Astrocyte of the cerebellum (primary cell): ENCODE measurements at places on chromosomes 7 and 10.

GRCh38 chr10:106557951-106558733 lies 606.4 kb downstream of the SORCS1 start:
- no peak for DNase-seq

- DNase-seq = no peak
These were observed 25.1 kb upstream of the CPA5 start for GRCh38 chr7:130319541-130319940.

DNA sequence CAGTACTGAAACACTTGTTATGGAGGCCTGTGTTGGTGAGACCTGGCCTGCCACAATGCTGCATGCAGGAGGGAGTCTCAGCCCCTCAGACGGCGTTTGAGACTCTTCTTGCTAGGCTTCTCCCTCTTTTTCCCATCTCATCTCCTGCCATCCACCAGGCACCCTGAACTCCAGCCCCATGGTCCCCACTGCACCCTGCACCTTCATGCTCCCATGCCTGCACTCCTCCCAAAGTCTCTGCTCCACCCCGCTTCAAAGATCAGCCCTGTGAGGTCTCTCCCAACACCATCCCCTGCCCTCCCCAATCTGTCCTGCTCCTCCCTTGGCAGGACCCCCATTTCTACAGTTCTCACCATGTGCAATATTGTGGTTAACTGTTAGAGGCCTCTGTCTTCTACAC lies 61.7 kb downstream of the VOPP1 start:
- DNase-seq = no peak

DNA sequence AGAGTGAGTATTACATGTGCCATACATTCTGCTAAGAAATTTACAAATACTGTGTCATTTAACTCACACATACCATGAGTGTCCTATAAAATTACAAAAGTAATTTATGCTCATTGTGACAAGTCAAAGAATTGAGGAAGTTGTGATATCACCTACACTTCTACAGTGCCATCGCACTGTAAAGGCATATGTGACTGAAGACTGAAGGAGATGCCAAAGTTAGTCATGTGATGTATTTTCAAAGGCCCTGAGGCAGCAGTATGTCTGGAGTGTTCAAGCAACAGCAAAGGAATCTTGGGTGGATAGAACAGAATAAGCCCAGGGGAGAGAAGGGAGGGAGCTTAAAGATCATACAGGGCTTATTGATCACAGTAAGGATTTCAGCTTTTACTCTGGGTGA lies 176.8 kb downstream of the WNT2 start:
- DNase-seq = no peak

DNA sequence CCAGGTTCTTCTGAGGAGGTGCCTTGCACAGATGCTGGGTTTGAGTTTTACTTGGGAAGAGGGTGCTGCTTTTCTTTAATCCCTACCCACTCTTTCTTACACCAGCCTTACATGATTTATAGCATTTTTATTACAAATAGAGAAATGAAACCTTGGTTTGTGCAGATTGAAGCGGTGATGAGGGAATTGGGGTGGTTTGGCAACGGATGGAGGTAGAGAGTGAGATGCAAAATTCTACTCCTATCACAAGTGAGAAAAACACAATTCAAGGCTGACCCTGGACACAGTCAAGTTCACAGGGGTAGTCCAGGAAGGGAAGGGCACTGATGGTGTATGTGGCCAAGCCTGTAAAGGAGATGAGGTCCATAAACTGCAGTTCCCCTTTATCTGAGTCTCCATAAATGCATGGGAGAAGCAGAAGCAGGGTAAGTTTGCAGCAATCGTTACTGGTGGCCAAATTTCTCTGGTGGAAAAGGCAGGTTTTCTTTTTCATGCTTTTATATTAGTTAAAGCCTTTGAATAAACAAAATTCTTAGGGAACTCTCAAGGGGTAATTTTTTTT lies 214.3 kb downstream of the JAZF1 start:
- no peak for DNase-seq

DNA sequence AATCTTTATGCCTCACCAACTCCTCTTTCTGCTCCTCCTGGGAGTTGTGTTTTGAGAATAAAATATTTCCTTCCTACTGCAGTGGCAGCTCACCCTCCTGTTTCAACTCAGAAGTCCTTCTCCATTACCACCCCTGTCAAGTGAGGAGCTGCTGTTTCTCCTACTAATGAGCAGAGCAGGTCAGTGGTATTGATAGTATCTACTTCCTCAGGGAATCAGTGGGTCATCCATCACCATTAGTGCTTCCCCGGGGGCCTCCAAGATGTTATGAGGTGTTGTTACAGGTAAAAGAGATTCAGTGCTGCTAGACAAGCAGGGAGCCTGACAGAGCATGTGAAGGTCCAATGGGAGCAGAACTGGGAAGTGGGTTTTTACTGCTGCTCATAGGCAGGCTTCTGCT lies 795.2 kb downstream of the REEP3 start:
- DNase-seq = no peak

GRCh38 chr7:153934629-153935028 lies 117.6 kb upstream of the DPP6 start:
- no peak for DNase-seq

- no peak for DNase-seq
These were observed 135.8 kb downstream of the KMT2E start for GRCh38 chr7:105149827-105150226.

DNA sequence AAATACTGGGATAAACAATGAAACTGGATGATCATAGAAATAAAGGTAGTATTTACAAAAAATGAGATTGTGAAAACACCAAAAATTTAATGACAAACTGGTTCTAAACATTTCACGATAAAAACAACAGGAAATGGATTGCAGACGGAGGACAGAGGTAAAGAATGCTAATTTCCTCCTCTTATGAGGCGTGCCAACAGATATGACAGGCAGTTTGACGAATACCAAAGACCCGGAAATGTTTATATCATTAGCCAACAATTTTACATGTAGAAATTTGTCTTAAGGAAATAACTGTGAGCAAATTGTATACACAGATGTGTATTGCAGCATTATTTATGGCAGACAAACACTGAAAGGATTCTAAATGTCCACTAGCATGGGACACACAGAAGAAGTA lies 162.0 kb upstream of the MGMT start:
- no peak for DNase-seq

GRCh38 chr7:21054427-21055112 lies 267.9 kb upstream of the SP8 start:
- no peak for DNase-seq

DNA sequence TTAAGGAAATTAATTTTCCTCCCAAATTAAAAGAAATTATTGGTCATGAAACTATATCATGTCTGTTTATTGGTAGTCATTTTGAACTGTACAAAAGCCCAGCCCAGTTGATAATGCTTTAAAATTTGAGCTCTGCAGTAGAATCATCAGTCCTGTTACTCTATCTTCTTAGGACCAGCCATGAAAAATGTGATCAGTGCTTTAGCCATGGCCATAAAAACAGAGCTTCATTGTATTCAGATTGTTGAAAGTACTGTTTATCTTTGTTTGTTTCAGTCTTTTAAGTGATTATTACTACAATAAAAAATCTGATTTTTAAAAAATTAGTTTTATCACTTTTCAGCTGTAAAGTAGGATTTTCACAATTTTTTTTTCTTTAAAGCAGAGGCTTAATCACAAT lies 13.7 kb upstream of the TFAM start:
- no peak for DNase-seq

DNA sequence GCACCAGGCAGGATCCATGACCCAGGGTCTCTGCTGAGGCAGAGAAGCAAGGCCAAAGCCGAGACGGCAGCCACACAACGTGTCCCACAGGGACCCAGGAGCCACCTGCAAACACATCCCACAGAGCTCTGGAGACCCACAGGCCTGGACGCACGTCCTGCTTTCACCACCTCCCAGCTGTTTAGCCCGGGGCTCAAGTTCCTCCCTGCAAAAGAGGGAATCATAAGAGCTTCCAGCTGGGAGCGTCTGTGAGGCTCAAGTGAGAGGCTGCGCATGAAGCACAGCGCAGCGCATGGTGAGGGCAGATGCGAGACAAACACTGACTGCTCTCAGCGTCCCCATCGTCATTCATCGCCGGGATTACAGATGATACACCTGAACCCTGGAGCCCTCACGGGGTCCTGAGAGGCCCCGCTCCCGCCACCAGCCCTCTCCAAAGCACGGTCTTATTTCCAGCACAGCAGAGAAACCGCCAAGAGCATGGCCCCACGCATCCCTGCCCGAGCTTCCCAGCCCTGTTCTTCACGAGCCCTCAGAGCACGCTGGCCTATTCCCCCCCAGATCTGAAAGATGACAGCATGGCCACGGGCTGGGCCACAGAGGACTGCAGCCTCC lies 88.7 kb downstream of the MAD1L1 start:
- DNase-seq = no peak
